ENCODE measurements at places on chromosomes 16 and 17.

DNA sequence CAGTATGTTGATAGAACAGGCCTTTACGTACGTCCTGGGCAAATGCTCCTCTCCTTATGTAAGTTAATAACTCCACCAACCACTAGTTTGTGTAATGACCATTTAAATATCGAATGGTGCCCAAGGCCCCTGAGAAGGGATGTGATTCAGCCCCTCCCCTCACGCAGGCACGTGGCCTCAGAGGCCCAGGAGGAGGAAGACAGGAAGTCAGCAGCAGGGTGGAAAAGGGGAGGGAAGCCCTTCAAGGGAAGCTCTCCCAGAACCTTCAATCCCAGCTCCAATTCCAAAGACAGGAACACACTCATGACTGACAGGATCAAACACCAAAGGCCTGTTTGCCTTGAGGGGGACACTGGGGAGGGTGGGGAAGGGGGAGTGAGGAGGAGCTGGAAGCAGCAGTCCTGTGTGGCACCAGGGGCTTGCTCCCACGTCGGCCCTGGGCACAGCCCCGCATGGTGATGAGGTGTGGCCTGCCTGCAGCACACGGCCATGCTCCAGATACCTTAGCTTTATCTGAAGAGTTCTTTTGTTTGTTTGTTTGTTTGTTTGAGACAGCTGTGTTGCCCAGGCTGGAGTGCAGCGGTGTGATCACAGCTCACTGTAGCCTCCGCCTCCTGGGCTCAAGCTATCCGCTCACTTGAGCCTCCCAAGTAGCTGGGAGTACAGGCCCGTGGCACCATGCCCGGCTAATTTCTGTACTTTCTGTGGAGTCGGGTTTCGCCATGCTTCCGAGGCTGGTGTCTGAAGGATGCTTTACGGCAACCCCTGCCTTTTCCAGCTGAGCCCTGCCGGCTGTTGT is 105.0 kb downstream of the ZNF778 start:
- DNase-seq: peak; percentile 76

DNA sequence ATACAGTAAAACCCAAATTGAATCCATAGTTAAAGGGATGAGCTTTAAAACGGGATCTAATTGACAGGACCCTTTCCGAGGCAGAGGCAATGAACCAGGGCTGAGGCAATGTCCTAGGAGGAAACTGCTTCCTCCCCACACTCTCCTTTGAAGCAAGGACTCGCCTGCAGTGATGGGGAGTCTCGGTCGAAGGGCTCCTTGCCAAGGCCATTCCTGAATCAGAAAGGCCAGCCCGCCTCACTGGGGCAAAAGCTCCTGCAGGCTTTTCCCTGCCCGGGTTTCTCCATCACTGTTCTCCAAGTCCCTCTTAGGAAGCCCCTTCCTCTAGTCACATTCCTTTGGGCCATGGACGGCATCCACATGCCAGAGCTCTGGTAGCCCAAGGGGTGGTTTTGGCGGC is 132.0 kb downstream of the RBFOX3 start:
- DNase-seq: no peak

DNA sequence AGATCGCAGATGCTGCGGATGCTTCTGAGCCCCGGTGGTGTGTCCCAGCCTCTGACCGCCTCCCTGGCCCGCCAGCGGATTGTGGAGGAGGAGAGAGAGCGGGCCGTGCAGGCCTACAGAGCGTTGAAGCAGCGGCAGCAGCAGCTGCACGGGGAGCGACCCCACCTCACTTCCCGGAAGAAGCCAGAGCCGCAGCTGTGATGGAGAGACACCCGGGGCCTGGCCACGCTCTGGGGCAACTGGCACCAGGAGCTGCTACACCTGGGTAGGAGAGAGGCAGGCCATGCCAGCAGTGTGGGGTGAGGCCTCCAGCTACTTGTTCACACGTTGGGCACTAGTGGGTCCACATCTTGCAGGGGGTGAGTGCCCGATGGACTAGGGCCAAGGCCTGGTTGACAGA is 6.0 kb downstream of the CCDC137 start:
- DNase-seq: no peak

DNA sequence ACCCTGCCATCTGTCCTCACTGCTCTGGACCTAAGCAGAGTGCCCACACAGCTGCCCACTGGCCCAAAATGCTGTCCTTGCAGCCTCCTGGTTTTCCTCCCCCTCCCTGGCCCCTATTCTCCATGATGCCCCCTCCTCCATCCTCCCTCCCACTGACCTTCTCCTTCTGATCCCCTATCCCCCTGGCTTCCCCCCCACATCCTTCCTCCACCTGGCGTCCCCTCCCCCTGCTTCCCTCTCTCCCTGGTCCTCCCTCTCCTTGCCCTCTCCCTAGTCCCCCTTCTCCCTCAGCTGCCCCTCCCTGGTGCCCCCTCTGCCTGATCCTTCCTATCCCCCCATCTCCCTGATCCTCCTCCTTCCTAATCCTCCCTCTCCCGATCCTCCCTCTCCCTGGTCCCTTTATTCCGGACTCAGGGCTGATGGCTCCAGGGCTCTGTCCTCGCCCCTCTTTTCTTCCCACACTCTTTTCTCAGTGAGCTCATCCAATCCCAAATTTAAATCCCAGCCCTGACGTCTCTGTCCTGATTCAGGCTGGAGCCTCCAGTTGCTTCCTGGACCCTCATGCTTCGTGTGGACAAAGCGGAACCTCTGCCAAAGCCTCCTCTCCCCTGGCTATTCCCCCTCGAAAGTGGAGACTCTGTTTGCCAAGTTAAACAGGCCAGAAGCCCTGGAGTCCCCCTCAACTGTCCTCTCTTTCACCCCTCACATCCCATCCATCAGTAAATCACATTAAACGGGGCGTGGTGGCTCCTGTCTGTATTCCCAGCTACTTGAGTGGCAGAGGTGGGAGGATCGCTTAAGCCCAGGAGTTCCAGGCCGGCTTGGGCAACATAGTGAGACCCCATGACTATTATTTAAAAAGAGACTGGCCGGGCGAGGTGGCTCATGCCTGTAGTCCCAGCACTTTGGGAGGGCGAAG is 18.1 kb upstream of the RHBDF2 start:
- no peak for DNase-seq

GRCh38 chr17:62110923-62111484 is 45.9 kb upstream of the MED13 start:
- no peak for DNase-seq

DNA sequence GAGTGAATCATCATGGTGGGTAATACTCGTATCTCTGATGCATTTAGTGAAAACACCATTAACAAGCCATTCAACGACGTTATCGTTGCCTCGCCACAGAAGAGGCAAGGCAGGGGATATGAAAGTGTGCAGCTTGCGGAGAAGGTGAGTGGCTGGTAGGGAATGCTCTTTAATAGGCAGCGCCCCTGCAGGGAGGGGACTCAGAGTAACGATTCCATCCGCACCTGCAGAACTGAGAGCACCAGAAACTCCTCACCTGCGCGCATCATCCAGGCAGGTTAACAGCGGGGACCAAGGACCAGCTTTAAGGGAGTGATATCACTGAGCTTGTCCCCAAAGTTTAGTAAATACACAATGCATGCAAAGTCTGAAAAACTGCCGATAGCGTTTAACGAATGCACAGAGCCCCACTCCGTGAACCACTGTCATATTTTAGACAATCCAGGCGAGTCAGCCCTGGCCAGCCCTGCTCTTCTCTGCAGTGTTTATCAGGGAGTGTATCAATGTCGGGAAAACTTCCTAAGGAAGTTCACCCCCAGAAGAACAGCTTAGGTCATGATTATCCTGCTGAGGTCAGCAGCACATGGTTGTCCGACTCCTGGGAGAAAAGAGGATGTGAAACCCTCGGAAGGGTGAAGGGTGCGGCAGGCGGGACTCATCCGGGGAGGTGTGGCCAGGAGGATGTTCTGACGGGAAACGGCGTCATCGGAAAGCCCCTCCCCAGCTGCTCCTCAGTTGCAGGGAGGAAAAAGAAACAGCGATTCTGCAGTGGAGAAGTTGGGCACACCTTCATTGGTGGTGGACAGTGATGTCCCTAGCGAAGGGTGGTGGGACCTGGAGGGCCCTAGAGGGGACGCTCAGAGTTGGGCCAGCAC is 68.5 kb upstream of the DNAH17 start:
- peak; percentile 10 for DNase-seq

GRCh38 chr16:83652943-83653342 is 154.8 kb upstream of the HSBP1 start:
- no peak for DNase-seq

DNA sequence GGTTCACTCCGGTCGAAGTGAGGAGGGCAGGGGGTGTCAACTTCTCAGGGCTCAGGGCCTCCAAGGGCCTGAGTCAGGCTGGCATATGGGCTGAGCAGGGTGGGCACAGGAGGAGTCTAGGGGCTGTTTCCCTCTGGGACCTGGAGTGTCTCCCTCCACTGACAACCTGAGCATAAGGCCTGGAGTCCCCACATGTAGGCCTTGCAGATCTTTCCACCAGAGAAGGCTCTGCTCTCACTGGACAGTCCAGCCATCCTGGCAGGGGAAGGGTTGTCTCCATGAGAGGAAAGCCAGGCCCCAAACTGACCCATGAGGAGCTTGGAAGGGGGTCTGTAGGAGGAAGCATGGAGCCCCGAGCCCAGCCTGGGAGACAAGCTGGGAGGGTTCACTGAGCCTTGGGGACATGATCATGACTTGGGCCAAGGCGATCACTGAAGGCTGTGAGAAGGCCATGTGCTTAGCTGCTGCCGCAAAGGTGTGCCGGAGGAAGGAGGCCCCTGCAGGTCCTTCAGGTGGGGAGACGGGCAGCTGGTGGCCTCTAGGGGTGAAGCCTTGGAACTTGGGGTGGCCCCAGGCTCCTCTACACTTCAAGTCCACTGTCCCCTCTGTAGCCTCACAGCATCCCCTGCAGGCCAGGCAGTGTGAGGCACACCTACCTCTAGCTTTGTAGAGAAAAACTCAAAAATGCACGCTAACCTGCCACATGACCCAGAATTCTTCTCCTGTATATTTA is 9.9 kb downstream of the CMTM2 start:
- peak; percentile 43 for DNase-seq

Data from fibroblast of the aortic adventitia (primary cell).